GM23338 (cell line): ENCODE measurements at places on chromosomes 6 and 20.

DNA sequence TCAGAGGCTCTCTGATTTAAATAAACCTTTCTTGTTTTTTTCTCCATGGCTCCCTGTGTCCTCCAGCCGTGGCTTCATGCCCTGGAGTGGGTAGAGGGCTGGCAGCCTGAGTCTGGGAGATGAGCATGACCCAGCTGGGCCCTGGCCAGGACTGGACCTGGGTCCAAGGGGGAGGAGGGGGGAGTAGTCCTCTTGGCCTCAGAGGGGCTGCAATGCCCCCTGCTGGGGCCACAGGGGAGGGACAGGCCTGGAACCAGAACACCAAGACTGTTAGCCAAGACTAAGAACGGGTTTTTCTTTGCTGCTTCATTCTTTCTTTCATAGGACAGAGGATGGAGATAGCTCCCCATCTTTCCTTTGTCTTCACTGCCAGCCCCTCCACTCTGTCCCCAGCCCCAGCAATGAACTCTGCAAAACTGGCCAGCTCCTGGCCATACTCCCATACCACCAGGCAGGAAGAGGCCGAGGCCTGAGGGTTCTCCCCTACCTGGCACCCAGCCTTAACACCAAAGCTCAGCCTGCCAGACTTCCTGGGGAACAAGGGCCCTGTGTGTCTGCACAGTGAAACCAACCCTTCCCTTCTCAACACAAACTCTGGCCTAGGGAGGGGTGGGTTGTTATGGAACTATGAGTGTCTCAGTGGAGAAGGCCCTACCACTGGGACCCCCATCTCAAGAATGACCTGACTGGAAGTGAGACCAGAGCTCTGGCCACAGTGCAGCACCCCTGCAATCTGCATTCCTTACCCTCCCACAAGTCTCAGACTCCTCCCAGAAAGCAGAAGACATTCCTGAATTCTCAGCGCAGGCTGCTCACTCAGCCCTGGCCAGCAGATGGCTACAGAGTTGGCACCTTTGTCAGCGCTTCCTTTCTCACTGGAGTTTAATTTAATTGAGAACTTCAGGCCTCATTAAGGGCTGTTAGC, 11.0 kb downstream of the SLC29A1 start:
- DNase-seq, result peak; percentile 91

DNA sequence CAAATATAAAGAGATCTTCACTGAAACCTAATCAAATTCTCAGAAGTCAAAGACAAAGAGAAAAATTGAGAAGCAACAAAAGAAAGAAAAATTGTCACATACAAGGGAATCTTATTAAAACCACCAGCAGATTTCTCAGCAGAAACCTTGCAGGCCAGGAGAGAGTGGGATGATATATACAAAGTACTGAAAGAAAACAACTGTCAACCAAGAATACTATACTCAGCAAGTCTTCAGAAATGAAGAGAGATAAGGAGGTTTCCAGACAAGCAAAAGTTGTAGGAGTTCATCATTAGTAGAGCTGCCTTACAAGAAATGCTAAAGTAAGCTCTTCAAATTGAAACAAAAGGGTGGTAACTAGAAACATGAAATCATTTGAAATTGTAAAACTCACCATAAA, 345.6 kb downstream of the MAFB start:
- DNase-seq, result peak; percentile 11

DNA sequence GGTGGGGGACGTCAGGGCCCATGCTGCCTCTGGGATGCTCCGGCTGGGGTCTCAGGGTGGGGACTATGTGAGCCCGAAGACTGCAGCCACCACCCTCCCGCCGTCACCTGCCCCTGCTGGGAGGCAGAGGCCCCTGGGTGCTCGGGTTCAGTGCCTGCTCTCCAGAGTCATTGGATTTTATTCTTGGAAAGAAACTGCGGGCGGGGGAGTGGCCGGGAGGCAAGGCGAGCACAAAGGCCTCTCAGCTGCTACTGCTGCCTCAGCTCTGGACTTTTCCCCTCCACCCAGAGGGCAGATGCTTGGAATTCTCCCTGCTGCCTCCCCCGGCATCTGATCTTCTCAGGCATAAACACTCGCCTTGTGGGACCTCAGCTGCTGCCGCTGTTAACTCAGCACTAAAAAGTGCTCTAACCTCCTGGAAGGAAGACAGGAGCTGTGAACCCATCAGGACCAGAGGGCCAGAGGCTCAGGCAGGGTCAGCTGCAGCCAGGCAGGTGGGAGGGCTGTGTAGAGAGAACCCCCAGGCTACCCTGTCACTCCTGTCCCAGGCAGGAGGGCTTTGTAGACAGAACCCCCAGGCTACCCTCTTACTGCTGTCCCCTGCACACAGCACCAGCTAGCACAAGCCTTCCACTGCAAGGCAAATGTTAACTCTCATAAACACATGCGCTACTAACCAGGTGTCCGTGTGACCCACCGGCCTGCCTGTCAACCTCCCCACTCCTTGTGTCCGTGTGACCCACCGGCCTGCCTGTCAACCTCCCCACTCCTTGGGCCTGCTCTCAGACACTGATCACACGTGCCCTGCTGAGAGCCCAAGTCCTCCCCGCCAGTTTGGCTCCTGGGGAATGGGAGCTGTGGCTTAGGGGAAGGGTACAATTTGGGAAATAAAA, 9.4 kb upstream of the FRMD1 start:
- peak; percentile 66 for DNase-seq

GRCh38 chr6:131083687-131084086, 20.6 kb upstream of the EPB41L2 start:
- DNase-seq, result no peak

DNA sequence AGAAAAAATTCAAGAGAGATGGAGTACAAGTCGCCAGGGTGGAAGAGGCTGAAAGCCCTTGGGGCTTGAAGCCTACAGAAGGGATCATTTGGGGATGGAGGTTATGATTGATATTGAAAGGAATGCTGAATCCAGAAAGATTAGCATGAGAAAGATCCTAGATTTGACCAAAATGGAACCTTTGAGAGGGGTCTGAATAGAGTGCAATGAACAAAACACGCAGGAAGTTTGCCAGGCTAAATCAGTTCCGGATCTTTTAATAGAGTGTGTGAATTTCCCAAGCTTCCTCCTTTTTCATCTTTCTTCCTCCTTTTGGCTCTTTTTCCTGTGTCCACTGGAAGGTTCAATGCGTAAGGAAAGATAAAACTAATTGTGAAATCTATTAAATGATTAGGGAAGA, 15.3 kb downstream of the IPCEF1 start:
- DNase-seq, result no peak

GRCh38 chr6:146909376-146909775, 294.8 kb upstream of the STXBP5 start:
- DNase-seq, result no peak

DNA sequence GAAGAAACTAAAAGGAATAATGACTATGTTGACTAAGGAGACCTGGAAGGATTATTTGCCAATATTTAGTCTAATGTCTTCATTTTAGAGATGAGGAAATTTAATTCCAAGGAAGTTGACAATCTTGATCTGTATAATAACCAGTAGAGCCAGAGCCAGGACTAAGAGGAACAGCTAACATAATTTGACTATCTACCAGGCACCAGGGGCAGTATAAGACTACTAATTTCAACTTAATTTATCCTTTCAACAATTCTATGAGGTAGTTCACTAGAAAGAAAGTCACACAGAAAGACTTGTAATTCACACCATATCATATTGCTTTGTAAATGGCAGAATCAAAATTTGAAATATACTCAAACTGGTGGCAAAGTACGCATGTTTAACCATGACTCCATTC, 273.0 kb upstream of the STXBP5 start:
- DNase-seq, result no peak
